SJSA1 (cell line): ENCODE measurements at places on chromosomes 5 and 9. TPM values are rescaled to one million over a fixed set of nuclear protein-coding genes. Genes with fewer than 3 reads are reported as not detected.
A peak's percentile ranks its signal among the peaks of the same experiment; 100 is the strongest.

Gene MARCHF11
- total RNA-seq = not detected in 2 replicates

Gene PRLR
- 0.05 TPM in 1 of 2 replicates, not detected in the other for total RNA-seq

Gene KCNN2
- 0.61 TPM in 1 of 2 replicates, not detected in the other for total RNA-seq

Gene INSL4
- total RNA-seq = 0.81 TPM in 1 of 2 replicates, not detected in the other

Gene CLTA
- 248 and 301 TPM in 2 replicates for total RNA-seq

Gene IL4
- total RNA-seq = not detected in 2 replicates

Gene SLC35D2
- total RNA-seq = 10.6 and 21.2 TPM in 2 replicates

Gene QRFP
- not detected in 2 replicates for total RNA-seq

Gene GADD45G
- not detected in 2 replicates for total RNA-seq

Gene DNAJC25
- 7.3 and 11.1 TPM in 2 replicates for total RNA-seq

Gene CCDC180
- total RNA-seq = 0.03 and 0.13 TPM in 2 replicates

Gene SH3TC2
- 11.2 and 16.9 TPM in 2 replicates for total RNA-seq

Gene MLANA
- total RNA-seq = not detected in 2 replicates

Gene GALNT12
- total RNA-seq = 0.22 and 0.74 TPM in 2 replicates

DNA sequence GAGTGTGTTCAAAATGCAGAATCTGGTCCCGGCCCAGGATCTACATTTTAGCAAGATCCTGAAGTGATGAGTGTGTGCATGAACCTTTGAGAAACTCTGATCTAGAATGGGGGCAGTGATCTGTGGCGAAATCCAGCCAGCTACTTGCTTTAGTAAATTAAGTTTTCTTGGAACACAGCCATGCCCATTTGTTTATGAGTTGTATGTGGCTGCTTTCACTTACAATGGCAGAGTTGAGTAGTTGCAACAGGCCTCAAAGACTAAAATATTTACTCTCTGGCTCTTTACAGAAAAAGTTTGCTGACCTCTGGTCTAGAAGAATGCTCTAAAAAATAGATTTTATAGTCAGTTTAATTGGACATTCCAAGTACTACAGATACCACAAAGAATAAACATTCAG lies 588.3 kb downstream of the BNC2 start:
- peak; percentile 25 for DNase-seq

GRCh38 chr5:72167804-72168203 lies 60.5 kb downstream of the MAP1B start:
- DNase-seq = no peak

GRCh38 chr9:4389755-4390154 lies 89.9 kb upstream of the GLIS3 start:
- DNase-seq = no peak

- peak; percentile 12 for DNase-seq
These were observed 71.0 kb upstream of the SEMA6A start for GRCh38 chr5:116645627-116646026.

GRCh38 chr9:137198051-137198901 lies 2.3 kb downstream of the TPRN start:
- DNase-seq = no peak

DNA sequence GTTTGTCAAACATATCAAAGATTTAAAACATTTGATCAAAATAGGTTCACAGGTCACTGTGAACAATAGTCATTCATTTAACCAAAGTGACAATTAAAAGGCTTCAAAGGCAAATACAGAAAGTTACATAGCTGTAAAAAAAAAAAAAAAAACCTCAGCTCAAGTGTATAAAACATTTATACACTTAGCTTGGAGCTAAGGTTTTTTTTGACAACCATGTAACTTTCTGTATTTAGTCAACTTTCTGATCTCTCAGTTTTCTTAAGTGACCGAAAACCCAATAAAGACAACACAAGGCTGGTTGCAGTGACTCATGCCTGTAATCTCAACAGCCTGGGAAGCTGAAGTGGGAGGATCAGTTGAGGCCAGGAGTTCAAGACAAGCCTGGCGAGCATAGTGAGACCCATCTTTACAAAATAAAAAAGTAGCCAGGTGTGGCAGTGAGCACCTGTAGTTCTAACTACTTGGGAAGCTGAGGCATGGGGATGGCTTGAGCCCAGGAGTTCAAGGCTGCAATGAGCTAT lies 16.4 kb upstream of the UBTD2 start:
- peak; percentile 55 for DNase-seq

DNA sequence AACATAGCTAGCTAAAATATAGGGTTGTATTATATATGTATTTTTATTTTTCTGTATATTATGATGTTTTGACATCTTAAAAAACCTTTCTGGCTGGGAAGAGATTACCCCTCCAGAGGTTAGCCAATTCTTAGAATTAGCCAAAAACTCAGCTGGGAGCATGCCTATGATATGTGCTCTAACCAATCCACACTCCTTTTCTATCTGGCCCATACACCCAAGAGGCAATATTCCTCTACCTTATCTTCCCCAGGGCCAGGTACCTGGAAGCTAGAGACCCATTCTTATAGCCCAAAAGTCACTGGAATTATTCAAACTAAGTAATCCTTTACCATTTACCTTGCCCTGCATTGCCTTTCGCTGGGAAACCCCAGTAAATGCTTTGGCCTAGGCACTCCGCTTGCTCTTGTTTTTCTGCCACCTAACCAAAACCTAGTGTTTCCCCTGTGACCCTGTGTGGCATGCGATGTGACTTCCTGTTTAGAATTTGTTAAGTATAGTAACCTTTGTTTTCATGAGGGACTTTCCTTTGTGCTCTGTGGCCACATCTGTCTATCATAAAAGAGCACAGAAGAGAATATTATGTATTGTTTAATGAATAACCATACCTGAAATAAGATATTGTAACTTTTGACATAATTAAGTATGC lies 37.4 kb downstream of the CSNK1G3 start:
- no peak for DNase-seq

DNA sequence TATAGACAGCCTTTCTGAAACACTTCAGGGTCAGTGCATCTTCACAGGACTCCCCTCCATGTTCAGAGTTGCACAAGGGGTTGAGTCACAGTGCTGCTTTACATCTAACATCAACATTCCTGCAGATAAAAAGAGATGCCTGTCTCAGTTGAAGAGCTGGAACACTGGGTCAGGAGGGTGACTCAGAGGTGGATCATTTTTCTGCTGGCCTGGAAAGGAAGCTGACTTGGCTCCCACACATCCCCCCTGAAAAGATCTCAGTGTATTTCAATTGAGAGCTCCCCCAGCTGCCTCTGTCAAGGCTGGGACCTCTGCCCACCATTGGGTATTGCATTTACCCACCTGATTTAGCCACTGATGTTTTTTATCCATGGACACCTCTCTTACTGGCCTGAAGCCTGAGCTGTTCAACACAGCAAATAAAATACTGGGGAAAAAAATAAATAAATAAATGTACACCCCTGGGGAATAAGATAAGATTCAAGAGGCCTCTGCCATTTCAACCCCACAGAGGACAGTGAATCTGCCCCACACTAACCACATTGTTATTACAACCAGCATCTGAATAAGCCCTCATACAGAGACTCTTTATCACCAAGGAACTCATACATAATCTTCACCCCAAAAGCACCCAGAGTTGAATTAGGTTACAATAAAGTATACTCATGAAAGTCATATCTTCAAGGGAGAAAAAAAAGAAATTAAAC lies 716.4 kb downstream of the SEMA5A start:
- DNase-seq = peak; percentile 98

DNA sequence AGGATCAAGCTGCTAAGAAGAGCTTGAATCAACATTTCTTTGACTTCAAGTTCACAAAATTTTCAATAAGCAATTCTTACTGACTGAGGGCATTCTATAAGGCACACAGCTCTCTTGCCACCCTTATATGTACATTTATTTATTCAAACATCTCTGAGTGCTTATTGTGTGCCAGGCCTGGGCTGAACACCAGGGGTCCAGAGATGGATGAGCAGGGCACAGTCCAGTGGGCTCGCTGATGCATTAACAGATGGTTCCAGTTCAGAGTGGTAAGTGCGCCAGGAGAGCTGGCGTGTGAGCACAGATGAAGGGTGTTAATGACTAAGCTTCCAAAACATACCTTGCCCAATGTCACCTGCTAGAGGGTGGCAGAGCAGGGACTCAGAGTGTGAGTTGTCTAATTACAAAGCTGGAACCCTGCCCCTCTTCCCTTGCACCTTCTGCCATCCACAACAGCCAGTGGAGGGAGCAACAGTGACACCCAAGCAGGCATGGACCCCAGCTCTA lies 24.6 kb downstream of the ALG2 start:
- no peak for DNase-seq

GRCh38 chr5:37478121-37478894 lies 99.2 kb downstream of the WDR70 start:
- no peak for DNase-seq

GRCh38 chr9:83132768-83133167 lies 69.8 kb upstream of the RASEF start:
- DNase-seq = no peak

DNA sequence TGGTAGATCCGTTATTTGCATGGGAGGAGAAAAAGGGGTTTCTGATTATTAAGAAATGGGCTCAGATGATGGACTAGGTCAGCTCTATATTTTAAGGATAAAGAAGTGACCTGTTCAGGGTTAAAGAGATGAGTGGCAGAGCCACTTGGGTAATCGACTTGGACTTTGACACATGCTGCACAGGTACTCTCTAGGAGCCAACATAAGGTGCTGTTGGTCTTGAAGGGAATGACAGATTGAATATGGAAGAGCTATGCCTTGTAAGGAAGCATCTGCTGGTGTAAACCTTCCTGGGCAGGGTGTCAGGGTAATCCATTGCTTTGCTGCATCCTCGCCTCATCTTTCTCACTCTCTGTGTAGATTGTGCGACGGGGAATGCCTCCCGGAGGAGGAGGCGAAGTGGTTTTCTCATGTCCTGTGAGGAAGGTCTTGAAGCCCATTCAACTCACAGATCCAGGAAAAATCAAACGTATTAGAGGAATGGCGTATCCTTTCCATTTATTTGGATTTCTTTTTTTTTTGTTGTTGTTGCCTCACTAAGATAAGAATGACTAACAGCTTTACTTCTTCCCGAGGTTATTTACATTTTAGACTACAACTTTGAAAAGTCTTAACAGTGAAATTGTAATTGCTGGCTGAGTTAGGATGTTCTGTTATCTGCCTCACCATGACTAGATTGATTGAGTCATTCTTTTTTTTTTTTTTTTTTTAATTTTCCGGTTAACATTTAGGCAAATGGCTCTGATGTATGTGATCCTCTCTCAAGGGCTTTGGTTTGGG lies 41.2 kb downstream of the RCL1 start:
- DNase-seq = no peak

- DNase-seq = no peak
These were observed at the start of gene IFNW1 for GRCh38 chr9:21141427-21141882. Gene IFNW1, minus strand, starts transcription at chr9:21141832. Its CDS starts 262 bp downstream, at chr9:21141570.

GRCh38 chr9:111825468-111826145 lies 30.9 kb upstream of the SHOC1 start:
- no peak for DNase-seq

DNA sequence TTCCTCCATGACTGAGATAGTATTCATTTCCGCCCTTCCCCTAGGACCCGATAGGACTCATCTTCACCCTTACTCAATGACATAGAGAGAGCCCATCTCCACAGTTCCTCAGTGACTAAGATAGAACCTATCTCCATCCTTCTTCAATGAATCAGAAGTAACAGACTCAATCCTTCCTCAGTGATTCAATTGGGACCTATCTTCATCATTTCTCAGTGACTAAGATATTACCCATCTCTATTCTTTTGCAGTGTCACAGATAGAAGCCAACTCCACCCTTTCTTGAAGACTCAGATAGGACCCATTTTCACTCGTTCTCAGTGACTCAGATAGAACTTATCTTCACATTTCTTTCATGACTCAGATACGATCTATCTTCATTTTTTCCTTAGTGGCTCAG lies 164.6 kb downstream of the FBXO4 start:
- DNase-seq = no peak

DNA sequence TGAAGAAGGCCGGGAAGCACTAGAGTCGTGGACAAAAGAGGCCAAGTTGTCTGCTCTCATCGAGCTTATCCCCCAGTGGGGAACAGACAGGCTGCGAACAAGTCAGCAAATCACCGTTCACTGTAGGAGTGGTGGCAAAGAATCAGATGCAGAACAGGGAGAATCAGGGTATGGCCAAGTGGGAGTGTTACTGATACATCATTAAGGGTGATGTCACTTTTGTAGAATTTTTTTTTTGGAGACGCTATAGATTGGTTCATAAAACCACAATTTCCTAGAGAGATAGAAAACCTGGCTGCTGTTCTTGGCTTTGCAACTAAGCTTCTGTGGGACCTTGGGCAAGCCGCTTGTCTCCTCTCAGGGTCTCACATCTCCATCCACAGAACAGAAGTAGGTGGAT lies 21.3 kb downstream of the SPRY4 start:
- DNase-seq = no peak

GRCh38 chr9:2494562-2494961 lies 127.0 kb upstream of the VLDLR start:
- peak; percentile 31 for DNase-seq

DNA sequence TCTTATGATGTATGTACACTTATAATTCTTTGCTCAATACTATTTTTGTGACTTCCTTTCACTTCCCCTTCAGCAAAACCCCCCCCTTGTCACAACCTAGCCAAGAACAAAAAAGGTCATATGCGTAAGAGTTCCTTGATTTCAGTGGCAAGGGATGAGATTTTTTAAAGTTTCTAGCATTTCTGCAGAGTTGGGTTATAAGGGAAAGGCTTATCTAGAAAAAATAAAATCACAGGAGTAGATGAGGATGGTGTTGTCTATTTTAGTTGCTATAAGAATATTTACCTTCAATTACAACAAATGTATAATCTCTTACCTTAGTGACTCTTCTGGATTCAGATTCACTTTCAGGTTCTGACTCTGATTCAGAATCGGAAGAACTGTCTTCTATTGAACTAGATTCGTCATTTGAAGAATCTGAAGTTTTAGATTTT lies 184.6 kb downstream of the AP3B1 start:
- no peak for DNase-seq

GRCh38 chr5:142901476-142902185 lies 131.5 kb downstream of the ARHGAP26 start:
- no peak for DNase-seq

DNA sequence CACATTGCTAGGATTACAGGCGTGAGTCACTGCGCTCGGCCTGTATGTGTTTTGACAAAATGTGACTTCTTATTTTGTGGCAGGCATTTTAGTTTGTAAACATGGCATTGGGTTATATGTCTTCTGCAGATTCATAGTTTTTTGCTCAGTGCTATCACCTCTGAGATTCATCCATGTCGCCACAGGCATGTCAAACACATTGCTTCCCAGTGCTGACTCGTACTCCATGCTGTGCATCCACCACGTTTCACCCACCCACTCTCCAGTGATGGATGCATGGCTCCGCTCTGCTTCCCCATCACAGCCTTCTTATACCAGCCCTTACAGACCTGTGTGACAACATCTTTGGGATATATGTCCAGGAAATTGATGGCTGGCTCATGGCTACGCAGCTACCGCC lies 158.8 kb downstream of the GAS1 start:
- DNase-seq = no peak

DNA sequence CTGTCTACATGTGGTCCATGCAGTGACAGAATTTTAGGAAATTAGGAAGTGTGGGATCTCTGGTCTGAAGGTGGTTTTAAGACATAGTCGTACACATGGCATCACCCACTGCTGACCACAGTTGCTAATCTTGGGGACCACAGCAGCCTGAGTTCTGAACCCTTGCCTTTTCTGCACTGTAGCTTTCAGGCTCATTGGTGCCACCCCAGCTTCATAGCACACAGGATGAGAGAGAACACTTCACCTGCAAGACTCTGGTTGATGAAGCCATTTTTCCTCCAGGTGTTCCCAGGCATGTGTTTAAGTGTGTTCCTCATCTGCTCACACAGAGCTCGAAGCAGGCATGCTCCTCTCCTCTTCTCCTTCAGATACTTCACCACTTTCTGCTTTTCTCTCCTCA lies 68.2 kb upstream of the S1PR3 start:
- no peak for DNase-seq
